ENCODE measurements at places on chromosomes 7 and 10. TPM values are rescaled to one million over a fixed set of nuclear protein-coding genes. Genes with fewer than 3 reads are reported as not detected.

The CLCN1 gene
- 0.22 TPM for total RNA-seq

The VAX1 gene
- 0.33 TPM for total RNA-seq

The SFXN2 gene
- 16.8 TPM for total RNA-seq

The OPN1SW gene
- 35.2 TPM for total RNA-seq

The TMEM72 gene
- 3.5 TPM for total RNA-seq

The ATOH7 gene
- total RNA-seq, result 11.4 TPM

The SLC29A3 gene
- total RNA-seq, result 7.5 TPM

The TMEM130 gene
- 14.4 TPM for total RNA-seq

The AQP1 gene
- 75.8 TPM for total RNA-seq

All from camera-type eye (tissue), 1 donor.